ENCODE measurements at places on chromosomes 7 and 10. TPM values are rescaled to one million over a fixed set of nuclear protein-coding genes. Genes with fewer than 3 reads are reported as not detected.

DNA sequence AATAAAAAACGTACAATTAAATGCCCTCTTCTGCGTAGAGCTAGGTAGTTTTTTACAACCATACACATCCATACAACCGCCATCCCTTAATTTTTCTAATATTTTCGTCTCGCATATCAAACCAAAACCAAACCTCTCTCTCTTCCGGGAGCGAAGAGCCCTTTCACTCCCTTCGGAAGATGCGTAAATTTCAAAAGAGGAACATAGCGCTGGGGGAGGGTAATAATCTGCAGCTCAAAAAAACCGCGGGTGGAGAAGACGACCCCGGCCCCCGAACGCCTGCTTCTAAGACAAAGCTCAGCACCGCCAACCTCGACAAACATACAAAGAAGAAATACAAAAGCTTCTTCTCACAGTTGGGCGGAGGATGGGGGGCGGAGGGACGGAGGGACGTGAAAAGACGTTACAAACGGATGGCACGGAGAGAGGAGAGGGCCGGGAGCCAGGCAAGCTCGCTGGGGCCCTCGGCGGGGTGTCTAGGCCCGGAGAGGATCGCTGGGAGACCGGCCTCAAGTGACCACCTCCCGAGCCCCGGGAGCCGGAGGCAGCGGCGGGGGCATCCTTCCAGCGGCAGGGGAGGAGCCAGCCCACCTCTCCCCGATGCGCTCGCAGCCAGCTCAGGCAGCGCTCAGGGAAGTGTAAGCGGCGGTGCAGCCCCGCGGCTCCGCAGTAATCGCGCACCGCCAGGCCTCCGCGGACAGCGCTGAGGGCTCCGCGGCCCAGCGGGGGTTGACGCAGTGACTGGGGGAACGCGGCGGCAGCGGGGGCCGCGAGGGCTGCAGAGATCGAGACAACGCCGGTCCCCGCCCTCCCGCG lies 851 bp downstream of the MKRN1 start:
- DNase-seq, result peak; percentile 68

DNA sequence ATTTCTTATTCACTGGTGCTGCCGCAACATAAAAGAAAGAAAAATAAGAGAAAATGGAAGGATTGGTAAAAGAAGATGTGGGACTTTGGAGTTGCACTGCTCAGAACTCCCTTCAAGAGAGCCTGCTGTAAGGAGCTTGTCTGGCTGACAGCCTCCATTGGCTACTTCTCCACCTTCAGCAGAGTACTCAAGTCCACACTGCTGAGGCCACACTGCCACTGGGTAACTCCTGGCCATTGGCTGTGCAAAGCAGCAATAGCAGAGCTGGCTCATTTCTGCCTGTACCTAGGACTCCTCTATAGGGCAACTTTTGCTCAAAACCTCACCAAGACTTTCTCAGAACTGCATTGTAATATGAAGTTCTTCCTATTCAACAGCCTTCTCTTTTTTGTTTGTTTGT lies 38.7 kb upstream of the PCLO start:
- DNase-seq, result peak; percentile 5

DNA sequence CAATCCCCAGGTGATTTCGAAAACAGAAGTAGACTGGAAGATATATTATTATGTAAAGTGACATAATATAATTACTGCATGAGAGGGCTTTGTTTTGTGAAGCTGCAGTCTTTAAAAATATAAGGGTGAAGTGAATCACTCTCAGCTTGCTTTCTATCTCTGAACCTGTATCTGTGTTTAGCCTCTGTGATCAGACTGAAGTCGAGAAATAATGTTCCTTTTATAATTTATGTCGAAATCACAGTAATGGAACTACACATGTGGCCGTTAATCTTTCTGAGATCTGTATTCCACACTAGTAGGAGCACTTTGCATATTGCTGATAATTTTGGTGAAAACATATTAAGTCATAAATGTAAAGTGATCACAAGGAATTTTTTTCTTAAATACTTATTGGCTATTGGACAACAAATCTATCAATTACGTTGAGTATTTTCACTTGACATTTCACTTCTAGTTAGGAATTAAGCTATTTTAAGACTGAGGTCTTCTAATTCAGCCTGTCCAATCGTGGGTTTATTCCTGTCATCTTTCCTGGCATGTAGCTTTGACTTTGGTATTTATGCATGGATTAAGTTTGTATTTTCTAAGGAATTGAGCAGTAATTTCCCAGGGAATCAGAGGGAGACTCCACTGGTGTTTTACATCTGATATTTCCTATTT lies 268.2 kb upstream of the POT1 start:
- DNase-seq, result no peak

GRCh38 chr7:33432821-33433220 lies 303.5 kb downstream of the BBS9 start:
- no peak for DNase-seq

DNA sequence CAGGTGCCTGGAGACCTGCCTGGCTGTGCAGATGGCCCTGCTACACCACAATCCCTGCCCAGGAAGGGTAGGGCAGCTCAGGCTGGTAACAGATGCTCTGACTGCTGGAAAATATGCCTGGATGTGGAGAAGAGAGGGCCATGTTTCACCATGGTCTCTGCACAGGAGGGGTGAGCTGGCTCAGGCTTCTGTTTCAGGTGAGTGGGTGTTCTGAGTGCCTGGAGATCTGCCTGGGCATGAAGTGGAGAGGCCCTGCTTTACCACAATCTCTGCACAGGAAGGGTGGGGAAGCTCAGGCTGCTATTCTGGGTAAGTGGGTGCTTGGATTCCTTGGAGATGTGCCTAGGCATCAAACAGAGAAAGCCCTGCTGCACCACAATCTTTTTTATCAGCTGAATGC lies 350.1 kb downstream of the KIF20B start:
- no peak for DNase-seq

GRCh38 chr10:30825495-30825894 lies 195.9 kb upstream of the LYZL2 start:
- no peak for DNase-seq

- no peak for DNase-seq
These were observed 50.3 kb downstream of the CSTF2T start for GRCh38 chr10:51649064-51649463.

DNA sequence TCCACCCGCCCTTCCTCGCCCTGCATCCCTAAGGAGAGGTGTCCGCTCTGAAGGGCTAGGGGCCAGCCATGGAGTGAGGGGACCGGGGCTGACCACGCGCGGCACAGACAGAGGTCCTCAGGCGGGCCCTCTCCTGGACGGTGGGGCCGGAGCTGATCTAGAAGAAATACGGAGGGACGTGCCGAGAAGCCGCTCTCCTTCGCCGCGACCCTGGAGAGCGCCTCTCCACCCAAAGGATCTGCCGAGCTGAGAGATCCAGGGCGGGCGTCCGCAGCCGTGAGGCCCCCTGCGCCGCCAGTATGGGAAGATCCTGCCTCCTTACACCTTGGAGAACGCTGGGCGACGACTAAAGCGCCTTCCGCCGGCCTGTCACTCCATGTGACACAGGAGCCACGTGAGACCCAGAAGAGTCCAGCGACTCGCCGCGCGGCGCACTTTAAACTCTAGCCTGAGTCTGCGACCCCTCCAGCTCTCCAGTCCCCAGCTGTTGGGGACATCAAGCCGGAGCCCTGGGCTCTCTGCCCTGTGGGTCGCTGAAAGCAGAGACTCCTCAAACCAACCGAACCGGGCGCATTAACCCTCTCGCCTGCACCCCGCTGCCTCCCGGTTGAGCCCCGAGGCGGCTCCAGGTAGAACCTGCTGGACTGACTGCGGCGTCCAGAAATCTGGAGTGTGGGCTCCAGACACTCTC lies 1.5 kb upstream of the SFMBT2 start:
- DNase-seq, result peak; percentile 76

DNA sequence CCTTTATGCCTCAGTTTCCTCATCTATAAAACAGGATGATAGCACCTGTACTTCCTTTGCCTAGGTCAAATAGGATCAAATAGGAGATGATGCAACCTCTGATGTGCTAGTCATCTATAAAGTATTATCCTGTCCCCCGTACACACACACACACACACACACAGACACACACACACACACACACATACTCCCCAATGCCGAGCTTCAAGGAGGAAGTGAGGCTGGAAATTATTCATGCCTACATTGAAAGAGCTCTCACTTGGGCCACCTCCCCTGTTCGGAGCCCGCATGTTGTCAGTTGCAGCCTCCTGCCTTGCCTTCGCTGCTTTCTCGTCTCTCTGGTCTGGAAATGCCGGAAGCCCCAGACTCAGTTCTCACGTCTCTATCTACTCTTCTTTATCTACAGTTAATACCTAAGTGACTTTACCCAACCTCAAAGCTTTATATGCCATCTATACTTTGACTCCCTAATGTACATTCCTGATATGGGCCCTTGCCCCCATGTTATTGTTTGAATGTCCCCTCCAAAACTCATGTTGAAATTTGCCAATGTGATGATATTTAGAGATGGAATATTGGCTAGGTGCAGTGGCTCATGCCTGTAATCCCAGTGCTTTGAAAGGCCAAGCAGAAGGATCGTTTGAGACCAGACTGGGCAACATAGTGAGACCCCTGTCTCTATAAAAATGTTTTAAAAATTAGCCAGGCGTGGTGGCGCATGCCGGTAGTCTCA lies 6.9 kb upstream of the UBE2H start:
- no peak for DNase-seq

DNA sequence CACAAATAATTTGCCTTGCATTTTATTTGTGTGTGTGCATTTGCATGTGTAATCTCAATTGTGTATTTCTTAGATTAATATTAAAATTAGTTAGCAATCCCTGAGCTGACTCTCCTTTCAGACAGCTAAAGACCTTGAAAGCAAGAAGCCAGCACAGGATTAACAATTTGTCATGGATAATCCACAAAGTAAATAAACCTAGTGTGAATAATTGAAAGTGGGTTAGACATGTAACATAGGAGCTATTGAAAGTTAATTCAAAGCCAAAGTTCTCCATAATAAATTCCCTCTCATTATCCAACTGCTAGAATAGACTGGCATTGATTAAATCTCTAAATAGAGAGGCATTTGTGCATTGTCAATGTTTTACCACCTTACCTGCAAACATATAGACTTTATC lies 326.1 kb downstream of the PLXDC2 start:
- no peak for DNase-seq

DNA sequence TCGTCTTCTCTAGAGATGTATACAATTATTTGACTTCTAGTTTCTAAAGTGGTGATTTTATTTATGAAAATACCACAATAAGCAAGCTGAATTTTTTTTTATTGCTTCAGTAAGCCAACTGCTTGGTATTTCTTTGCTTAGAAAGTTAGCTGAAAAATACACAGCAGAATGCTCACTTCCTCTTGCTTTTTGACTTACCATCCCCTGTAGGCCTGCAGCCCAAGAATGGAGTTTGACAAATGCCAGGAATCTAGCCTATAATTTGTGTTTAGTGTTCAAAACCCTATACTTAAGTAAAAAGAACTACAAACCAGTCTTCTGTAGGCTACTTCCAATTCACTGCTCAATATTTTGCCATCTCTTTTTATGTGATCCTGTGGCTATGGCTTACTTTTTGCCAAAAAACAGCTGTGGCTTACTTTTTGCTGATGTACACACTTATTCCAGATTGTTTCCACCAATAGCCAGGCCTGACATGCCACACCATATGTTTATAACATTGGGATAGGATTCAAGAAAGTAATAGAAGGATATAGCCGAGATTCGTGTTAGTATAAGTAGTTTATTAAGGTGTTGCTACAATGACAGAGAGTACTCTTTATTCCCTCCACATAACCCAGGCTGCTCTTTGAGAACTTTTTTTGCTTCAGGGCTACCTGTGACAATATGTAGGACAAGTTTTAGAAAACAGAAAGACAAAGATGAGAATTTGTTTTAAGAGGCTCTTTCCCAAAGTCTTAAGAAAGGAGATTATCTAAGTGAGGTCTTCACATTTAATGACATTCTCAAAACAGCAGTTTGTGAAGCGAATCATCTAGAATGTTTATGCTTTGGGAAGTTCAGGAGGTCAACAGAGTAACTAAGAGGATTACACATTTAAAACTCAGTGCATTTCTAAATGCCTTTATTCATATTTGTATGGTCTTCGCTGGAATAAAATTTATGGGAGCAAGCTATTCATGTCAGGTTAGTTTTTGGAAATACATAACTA lies 263.9 kb upstream of the FZD1 start:
- no peak for DNase-seq

DNA sequence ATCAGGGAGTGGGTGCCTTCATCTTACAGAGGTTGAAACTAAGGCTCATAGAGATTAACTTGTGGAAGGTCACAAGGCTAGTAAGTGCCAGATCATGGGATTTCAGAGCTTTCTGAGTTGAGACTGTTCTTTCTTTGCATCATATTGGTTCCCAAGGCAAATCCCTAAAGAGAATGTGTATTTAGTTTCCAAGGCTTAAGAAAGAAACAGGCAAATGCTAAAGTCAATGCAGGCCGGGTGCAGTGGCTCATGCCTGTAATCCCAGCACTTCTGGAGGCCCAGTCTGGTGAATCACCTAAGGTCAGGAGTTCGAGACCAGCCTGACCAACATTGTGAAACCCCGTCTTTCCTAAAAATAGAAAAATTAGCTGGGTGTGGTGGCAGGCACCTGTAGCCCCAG lies 19.8 kb downstream of the CDK1 start:
- DNase-seq, result no peak

- DNase-seq, result no peak
These were observed 9.9 kb downstream of the CSTF2T start for GRCh38 chr10:51689536-51689935.

- peak; percentile 81 for DNase-seq
These were observed 868 bp downstream of the EMX2 start for GRCh38 chr10:117543225-117544003.

DNA sequence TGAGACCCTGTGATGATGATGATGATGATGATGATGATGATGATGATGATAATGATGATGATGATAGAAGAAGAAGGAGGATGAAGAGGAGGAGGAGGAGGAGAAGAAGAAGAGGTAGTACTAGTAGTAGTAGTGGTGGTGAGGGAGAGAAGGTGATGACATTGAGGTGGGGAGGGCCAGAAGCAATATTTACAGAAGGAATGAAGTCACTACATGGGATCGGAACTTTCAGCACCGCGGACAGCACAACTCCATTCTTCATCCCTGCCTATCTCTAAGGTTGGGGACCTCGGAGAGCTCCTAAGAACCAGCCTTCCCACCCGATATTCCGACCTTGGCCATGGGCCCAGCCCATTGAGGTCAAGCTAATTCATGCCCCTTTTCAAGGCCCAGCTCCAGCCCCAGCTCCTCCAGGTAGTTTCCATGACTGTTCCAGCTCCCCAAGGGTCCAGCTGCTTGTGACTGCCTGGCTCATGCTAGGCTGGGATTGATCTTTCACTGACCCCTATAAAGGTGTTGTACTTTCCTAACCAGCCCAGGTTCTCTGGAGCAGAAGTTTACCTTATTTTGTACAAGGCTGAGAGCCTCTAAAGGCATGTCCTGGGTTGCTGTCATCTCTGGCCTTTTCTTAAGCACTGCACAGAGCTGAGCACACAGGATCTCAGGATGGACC lies 10.3 kb downstream of the CRHR2 start:
- DNase-seq, result peak; percentile 79

The H2BK1 gene
- not detected for polyA plus RNA-seq

The CAV1 gene
- polyA plus RNA-seq, result 15.7 TPM

The GPR26 gene
- not detected for polyA plus RNA-seq

The CYP3A7 gene
- polyA plus RNA-seq, result 0.69 TPM

The ARMH3 gene
- 14.0 TPM for polyA plus RNA-seq

The AGR3 gene
- 1.7 TPM for polyA plus RNA-seq

The MRPS17 gene
- polyA plus RNA-seq, result 26.8 TPM

The HTR5A gene
- polyA plus RNA-seq, result not detected

The SFRP5 gene
- polyA plus RNA-seq, result 0.22 TPM

The COL13A1 gene
- 4.0 TPM for polyA plus RNA-seq

The CDC14C gene
- not detected for polyA plus RNA-seq

The HABP2 gene
- 27.4 TPM for polyA plus RNA-seq

The NRP1 gene
- polyA plus RNA-seq, result 40.5 TPM

The CPEB3 gene
- polyA plus RNA-seq, result 2.3 TPM

Measured in kidney (tissue), 22 donors.